ENCODE measurements at places on chromosomes 5 and 9.

DNA sequence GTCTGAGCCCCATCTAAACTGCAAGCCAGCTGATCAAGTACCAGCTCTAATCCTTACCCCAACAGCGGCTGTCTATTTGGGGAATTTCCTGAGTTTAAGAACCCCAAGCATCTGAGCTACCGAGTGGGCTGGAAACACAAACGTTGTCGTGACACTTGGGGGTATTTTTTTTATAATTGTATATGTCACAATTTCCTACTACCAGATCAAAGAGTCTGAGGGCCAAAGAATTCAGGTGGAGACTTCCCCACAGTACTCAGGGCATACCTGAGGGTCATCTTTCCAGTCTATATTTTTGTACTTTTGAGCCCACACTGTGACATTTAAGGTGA lies 42.8 kb downstream of the PTTG1 start:
- no peak for DNase-seq

DNA sequence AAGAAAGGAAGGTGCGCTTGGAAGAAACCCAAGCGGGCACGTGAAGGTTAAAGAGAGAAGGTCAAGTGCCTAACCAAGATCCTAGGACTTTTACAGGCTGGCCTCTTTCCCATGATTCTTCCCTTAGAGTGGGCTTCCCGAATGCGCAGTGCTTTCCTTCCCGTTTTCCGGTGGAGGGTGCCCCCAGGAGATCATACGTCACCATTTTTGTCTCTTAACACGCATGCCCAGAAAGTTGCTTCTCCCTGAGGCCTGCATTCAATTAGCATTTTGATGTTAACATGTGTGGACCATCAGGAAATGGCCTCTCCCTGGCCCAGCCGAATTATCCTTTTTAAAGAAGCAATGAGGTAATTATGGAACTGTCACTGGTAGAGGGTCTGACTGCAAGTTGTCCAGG lies 1.9 kb upstream of the RUSC2 start:
- no peak for DNase-seq

DNA sequence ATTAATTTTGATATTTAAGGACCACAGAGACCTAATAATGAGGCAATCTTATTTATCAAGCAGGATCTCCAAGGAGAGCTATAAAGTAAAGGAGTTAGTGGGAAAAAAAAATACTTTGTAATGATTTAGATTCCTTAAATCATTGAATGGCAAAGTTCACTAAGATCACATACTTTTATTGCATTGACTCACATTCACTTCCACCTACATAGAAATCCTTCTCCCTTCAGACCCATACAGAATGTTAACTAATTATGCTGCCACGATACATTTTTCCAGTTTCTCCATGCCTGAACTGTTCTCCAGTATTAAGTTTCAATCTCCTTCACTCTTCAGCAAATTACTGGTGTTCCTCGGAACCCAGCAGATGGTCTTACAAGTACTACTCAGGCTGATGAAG lies 388.7 kb downstream of the EFNA5 start:
- no peak for DNase-seq

GRCh38 chr5:172799416-172799815 lies 28.4 kb upstream of the DUSP1 start:
- no peak for DNase-seq

DNA sequence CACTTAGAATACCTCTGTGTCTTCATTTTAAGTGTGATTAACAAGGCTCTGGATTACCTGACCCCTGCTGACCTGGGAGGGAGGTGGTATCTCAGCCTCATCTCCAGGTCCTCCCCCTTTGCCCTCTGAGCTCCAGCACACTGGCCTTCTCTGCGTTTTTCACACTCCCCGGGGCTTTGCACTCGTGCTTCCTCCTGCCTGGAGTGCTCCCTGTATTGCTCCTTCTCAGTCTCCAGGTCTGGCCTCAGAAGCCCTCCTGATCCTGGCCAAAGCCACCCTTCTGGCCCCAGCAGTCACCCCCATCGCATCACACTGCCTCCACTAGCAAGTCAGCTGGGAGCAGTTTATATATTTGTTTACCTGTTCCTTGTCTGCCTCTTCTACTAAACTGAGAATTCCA lies 13.6 kb upstream of the NEUROG1 start:
- no peak for DNase-seq

DNA sequence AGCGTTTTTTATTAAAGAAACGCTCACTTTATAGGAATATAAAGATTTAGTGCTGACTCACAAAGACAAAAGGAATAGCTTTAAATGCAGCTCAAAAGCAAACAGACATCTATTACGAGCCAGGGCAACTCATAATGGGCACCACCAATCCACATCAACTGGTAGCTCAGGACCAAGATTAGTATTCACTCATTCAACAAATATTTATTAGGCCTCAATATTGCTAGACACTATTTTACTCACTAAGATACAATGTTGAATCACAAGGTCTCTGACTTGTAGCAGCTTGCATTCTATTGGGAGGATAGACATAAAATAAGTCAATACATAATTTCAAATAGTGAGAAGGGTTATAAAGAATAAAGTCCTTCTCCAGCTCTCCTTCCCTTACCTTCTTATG lies 8.0 kb upstream of the MAN2A1 start:
- no peak for DNase-seq

GRCh38 chr5:45093377-45093776 lies 284.6 kb downstream of the MRPS30 start:
- DNase-seq = no peak

GRCh38 chr5:79792463-79792862 lies 102.8 kb downstream of the CMYA5 start:
- no peak for DNase-seq

DNA sequence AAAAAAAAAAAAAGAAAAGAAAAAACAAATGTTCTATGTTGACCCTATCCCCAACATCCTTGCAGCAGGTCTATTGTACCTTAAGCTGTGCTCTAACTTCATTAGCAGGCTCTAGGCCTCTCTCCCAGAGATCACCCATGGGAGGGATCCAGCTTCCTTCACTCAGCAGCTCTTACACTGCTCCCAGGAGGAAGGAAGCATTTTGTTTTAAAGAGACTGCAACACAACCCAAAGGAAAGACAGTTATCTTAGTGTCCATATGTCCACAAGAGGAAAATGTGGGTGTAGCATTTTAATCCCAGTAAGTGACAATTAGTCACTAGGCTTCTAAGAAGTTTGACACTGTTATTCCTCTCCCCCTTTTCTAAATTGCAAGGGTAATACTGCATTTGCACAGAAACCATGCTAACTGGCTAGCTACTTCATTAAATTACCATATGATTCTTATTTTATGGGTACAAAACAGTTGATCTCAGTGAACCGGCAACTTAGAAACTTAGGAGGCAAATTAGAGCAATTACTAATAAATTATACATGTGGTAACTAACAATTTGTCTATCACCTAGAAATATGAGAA lies 58.8 kb downstream of the MARCHF3 start:
- DNase-seq = no peak

- no peak for DNase-seq
These were observed 115.5 kb upstream of the RANBP3L start for GRCh38 chr5:36417221-36417620.

All from DMS153 (cell line).